ENCODE measurements at places on chromosomes 4 and X.
A peak's percentile ranks its signal among the peaks of the same experiment; 100 is the strongest.

- peak; percentile 86 for DNase-seq
Observed at GRCh38 chr4:77010841-77011354, 61.3 kb downstream of the SEPTIN11 start.

DNA sequence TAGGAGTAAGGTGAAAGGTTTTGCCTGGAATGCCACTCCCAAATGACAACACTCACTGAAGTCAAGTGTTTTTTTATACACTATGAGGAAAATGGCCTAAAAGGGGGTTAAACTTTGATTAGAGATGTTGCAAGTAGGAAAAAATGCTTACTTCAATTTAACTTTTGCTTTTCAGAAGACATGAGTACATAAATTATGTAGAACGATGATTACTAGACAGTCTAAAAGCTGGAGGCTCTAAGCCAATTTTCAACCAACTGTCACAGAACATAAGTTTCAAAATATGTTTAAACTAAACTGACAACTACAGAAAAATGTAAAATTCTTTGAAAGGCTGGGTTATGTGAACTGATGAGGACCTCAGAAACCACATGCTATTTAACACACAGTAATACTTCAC, 83.4 kb downstream of the SHISA3 start:
- no peak for DNase-seq

- peak; percentile 37 for DNase-seq
Observed at GRCh38 chr4:51853027-51853682, 10.2 kb downstream of the DCUN1D4 start.

GRCh38 chrX:5397409-5397808, 831.3 kb downstream of the NLGN4X start:
- no peak for DNase-seq

- peak; percentile 38 for DNase-seq
Observed at GRCh38 chr4:39574946-39575345, 47.7 kb upstream of the UGDH start.
